Calu3 (cell line): ENCODE measurements at places on chromosomes 6 and 20. TPM values are rescaled to one million over a fixed set of nuclear protein-coding genes. Genes with fewer than 3 reads are reported as not detected.

Gene FGD2
- total RNA-seq: 0.19 and 1.0 TPM in 2 replicates

- DNase-seq: no peak
Measured at GRCh38 chr6:166556336-166556735, 30.1 kb downstream of the RAMACL start.

- no peak for DNase-seq
Measured at GRCh38 chr6:88804701-88805100, 158.7 kb downstream of the RNGTT start.

DNA sequence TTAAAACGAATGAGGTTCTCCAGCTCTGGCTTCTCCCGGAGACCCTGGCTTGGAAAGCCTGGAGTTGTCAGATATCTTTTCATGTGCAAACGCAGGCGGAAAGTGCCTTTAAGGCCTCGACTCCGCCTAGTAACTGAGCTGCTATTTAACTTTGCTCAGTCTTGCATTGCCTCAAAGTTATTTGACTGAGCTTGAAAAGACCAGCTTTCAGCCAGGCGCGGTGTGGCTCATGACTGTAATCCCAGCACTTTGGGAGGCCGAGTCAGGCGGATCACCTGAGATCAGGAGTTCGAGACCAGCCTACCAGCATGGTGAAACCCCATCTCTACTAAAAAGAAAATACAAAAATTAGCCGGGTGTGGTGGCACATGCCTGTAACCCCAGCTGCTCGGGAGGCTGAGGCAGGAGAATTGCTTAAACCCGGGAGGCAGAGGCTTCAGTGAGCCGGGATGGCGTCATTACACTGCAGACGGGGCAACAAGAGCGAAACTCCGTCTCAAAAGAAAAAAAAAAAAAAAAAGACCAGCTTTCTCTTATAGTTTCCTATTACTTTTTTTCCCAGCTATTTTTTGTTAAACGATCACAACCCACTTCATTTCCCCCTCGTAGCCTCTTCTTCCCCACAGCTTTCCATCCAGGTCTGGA, 1.9 kb downstream of the GCNT2 start:
- no peak for DNase-seq

GRCh38 chr6:50520326-50521266, 192.7 kb upstream of the TFAP2D start:
- DNase-seq: no peak

- no peak for DNase-seq
Measured at GRCh38 chr20:51596668-51597388, 54.3 kb upstream of the NFATC2 start.

- no peak for DNase-seq
Measured at GRCh38 chr6:36227379-36228228, 31.1 kb downstream of the BRPF3 start.

- no peak for DNase-seq
Measured at GRCh38 chr6:44052419-44053023, 74.7 kb downstream of the MRPL14 start.

DNA sequence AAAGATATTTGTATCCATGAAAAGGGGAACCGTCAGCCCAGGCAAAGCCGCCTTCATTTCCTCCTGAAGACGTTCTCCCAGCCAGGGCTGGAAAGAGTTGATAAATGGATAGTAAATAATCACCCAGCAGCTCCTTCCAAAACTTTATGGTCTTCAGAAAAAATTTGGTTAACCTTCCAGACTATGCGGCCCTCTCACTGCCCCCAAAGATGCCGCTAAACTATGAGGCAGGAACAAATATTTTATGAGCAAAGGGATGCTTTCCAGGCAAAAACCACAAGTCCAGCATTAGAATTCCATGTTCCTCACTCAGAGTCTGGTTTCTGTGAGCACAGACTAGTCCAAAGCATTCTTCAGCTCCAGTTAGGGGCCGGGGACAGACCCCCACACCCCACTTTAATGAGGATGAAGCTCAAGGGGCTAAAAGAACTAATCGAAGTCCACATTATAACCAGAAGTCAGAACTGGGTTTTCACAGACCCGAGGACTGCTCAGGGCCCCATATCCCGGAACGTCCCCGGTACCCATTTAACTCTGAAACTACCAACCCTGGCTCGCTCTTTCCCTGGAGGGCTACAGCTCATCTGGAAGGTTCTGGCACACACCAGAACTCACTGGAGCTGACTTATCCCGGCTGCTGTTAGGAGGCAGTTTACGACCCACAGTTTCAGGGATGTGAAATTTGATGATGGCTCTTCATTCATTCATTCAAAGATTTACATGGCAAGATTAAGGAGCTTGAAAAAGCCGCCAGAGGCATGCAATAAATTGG, 29.4 kb downstream of the BMP7 start:
- no peak for DNase-seq

- no peak for DNase-seq
Measured at GRCh38 chr6:14429396-14429795, 311.8 kb downstream of the CD83 start.

- peak; percentile 26 for DNase-seq
Measured at GRCh38 chr6:154981079-154981870, 13.8 kb upstream of the TIAM2 start.

DNA sequence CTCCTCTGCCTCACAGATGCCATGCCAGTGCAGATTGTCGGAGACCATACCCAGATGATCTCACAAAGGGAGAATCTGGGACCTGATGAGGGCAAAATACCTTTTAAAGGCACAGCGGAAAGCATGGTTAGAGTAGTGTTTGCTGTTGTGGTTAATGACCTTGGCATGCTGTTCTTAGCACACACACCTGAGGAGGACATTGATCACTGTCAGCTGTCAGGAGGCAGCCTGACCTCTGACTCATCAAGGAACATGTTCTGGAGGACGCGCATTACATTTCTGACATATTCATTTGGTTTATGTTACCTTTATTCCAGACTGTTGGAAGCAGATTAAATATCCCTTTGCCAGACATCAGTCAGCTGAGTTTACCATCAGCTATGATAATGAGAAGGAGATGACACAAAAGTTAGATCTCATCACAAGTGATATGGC, 57.1 kb downstream of the GOPC start:
- peak; percentile 29 for DNase-seq

DNA sequence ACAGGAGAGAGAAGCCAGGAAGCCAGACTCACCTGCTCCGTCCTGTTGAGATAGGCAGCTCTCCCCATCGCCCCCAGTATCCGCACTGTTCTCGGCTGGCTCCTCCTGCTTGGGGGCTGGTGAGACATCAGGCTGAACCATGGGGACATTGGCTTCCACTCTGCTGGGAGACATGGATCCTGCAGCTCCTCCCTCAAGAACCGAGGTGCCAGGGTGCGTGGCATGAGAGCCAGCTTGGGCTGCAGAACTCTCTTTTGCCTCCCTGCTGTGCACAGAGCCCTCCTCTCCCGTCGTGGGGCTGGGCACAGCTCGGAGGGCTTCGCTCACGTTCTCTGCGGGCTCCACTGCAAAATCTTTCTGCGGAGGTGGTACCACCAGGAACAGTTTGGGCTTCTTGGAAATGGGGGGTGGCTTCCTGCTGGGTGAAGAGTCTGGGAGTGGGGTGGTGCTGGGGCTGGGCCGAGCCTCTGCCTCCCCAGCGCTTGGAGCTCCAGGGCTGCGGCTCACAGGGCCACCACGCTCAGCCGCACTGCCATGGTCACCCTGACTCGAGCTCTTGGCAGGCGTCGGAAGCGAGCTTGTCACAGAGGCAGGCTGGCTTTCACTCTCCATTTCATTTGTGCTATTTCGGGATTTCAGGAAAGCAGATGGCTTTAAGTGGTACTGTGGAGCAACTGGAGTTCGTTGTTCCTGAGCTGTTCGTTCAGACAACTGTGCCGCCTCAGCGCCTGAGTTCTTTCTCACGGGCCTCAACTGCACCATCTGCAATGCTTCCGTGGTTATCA, 26.5 kb downstream of the HEBP2 start:
- no peak for DNase-seq
